ENCODE measurements at places on chromosomes 7 and 10. TPM values are rescaled to one million over a fixed set of nuclear protein-coding genes. Genes with fewer than 3 reads are reported as not detected.

Gene CFAP69
- total RNA-seq, result 1.6 TPM

Gene LFNG
- 13.6 TPM for total RNA-seq

Gene PPIF
- 162 TPM for total RNA-seq

Gene IFIT1B
- not detected for total RNA-seq

Gene CCDC172
- total RNA-seq, result not detected

Gene FAM53B
- total RNA-seq, result 12.7 TPM

Gene LMOD2
- total RNA-seq, result not detected

Gene TAS2R4
- 0.26 TPM for total RNA-seq

Gene TRUB1
- 13.5 TPM for total RNA-seq

Gene EPO
- not detected for total RNA-seq

Gene MRC1
- total RNA-seq, result 0.03 TPM

Gene HOXA6
- 1.9 TPM for total RNA-seq

Gene GIMAP2
- not detected for total RNA-seq

Gene PFKP
- total RNA-seq, result 447 TPM

Gene BET1
- 34.8 TPM for total RNA-seq

Gene GIMAP4
- total RNA-seq, result not detected

Gene PHYHIPL
- 0.29 TPM for total RNA-seq

Gene TUBAL3
- 0.49 TPM for total RNA-seq

Gene SORBS1
- total RNA-seq, result 0.91 TPM

Gene PON1
- 0.34 TPM for total RNA-seq

Gene PCLO
- 1.2 TPM for total RNA-seq

Gene NUTM2E
- 0.52 TPM for total RNA-seq

Gene MUC12
- total RNA-seq, result 15.7 TPM

Gene MMD2
- not detected for total RNA-seq

Gene SNCG
- total RNA-seq, result 12.7 TPM

Gene KEL
- not detected for total RNA-seq

Gene PDE6C
- total RNA-seq, result not detected

Gene AKR1B15
- 39.2 TPM for total RNA-seq

Gene IFRD1
- total RNA-seq, result 27.9 TPM

Gene CAV1
- total RNA-seq, result 453 TPM

Gene FAM149B1
- 6.6 TPM for total RNA-seq

Gene NEBL
- total RNA-seq, result 3.9 TPM

Gene BRAT1
- total RNA-seq, result 25.2 TPM

Gene TAS2R41
- not detected for total RNA-seq

Gene MALRD1
- total RNA-seq, result not detected

Gene APBB1IP
- 11.1 TPM for total RNA-seq

Gene ZNF680
- total RNA-seq, result 2.3 TPM

Gene MAGI2
- 0.40 TPM for total RNA-seq

Gene CYP2C19
- total RNA-seq, result 0.02 TPM

Gene ACBD7
- 1.2 TPM for total RNA-seq

Gene GOLGA7B
- total RNA-seq, result 3.6 TPM

Gene CFAP46
- 1.0 TPM for total RNA-seq

Data from A549 treated with CpdA at 1 μM for 4 hours (cell line).